ENCODE measurements at places on chromosomes 6 and 20.

DNA sequence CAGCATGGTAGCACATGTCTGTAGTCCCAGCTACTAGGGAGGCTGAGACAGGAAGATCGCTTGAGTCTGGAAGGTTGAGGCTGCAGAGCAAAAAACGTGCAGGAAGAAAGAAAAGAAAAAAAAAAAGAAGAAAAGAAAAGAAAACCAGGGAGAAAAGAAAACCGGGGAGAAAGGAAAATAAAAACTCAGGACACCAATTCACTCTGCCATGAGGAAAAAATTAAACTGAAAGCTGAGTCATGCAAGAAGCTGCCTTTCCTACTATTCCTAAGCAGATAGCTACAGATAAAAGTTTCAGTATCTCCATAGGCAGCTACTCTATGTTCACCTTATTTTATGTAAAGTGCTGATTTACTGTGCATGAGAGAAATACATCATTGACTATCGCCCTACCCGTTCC, 10.5 kb downstream of the PTGIS start:
- DNase-seq = no peak

DNA sequence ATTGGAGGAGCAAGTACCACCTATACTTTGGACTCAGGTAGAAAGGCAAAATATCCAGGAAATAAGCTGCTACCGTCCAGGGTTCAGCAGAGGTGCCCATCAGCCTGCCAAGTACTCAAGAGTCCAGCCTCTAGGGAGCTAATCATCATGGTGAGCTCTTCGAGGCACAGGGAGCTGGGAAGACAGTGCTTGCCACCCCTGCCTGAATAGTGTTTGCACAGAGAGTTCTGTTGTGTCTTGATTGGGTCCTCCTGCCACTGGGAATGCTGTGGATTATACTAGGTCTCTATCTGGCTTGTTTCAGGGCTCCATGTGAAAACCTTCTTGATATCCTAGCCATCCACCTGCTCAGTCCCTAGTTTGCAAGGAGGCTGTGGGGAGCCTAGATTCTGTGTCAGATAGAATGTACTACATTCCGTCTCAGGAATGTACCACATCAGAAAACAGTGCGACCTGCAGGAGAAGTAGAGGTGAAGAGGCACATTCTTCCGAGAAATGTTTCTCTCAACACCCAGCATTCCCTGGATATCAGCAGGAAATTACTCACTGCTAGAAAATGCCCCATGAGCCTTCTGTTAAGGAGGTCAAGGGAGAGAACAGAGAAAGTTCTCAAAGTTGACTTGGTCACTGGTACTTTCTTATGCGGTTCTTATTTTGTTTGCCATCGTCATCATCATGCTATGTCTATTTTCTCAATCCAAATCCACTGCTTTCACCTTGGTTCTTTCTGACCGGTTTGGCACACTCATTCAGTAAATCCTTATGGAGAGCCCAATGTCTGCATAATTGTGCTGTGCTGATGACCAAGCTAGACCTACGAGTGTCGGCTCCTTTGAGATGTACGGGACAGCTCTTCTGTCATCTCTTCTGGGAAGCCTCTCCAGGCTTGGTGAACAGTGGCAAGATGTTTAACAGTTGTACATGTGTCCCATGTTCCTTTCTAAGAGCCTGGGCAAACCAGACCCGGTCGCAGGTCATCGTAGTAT, 30.7 kb downstream of the PTPN1 start:
- no peak for DNase-seq

DNA sequence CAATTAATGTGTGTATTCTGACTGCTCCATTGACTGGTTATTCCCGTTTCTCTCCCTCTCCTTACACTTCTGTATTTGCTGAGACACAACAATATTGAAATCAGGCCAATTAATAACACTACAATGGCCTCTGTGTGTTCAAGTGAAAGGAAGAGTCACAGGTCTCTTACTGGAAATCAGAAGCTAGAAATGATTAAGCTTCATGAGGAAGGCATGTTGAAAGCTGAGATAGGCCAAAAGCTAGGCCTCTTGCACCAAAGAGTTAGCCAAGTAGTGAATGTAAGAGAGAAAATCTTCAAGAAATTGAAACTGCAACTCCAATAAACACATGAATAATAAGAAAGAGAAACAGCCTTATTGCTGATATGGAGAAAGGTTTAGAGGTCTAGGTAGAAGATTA, 489.5 kb upstream of the CITED2 start:
- DNase-seq = no peak

GRCh38 chr6:145903356-145904102, 60.6 kb downstream of the SHPRH start:
- DNase-seq = no peak

- no peak for DNase-seq
Observed at GRCh38 chr6:107019047-107019446, 9.0 kb upstream of the MTRES1 start.

DNA sequence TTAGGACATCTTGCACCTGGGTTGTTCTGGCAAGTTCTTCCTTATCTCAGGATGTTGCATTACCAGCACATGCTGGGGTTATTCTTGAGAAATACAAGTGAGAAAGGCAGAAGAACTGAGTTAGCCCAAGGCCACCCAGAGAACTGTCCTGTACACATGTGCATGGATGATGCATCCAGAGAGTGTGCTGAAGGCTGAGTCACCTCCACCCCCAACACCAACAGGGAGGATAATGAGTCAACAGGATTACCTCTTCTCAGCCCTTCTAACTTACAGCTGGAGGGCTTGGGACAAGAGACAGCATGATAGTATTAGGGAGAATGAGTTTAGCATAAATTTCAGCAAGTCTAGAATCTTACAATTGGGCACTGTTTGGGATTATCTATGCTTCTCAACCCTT, 8.5 kb downstream of the SCGN start:
- no peak for DNase-seq

DNA sequence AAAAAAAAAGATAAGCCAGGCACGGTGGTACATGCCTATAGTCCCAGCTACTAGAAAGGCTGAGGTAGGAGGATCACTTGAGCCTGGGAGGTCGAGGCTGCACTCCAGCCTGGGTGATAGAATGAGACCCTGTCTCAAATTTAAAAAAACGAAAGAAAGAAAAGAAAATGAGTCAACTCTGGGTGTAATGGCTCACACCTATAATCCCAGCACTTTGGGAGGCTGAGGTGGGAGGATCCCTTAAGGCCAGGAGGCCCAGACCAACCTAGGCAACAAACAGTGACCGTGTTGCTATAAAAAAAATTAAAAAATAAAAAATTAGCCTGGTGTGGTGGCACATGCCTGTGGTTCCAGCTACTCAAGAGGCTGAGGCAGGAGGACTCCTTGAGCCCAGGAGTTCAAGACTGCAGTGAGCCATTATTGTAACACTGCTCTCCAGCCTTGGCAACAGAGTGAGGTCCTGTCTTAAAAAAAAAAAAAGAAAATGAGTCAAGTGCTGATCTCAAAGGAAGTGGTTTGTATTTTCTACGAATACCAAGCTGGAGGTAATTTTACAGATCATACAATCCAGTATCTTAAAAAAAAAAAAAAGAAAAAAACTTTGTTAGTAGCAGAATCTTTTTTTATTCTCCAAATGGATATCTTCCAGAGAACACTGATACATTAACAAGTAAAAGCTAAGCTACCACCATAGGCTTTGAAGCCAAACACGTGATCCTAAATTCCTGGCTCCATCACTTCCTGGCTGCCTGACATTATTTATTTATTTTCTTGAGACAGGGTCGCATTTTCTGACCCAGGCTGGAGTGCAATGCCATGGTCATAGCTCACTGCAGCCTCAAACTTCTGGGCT, 5.7 kb downstream of the COMMD7 start:
- no peak for DNase-seq

GRCh38 chr6:35388772-35389352, 46.5 kb downstream of the PPARD start:
- DNase-seq = no peak

GRCh38 chr6:89368107-89368506, 15.6 kb upstream of the UBE2J1 start:
- DNase-seq = peak; percentile 47

GRCh38 chr6:132669690-132670291, 10.8 kb upstream of the TAAR1 start:
- DNase-seq = peak; percentile 29

DNA sequence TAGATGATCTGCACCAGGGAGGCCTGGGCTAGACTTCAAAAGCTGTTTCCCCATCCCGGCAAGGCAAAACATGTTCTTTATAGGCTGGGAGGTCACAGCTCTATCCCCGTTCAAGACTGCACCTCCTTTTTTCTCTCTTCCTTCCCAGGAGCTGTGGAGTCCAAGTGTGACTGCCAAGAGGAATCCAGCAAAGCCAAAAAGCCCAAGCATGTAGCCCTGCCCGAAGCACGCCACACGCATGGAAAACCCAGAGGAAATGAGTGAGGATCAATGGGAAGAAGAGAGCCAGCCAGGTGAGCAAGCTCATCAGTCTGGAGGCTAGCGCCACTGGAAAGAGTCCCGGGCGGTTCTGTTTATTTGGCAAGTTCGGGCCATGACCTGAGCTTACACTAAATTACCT, 240.4 kb downstream of the PRL start:
- no peak for DNase-seq

GRCh38 chr20:37598575-37599342, 71.1 kb upstream of the BLCAP start:
- DNase-seq = peak; percentile 49

Measured in retina (tissue), 1 donor.